ENCODE measurements at places on chromosomes 2 and 18. TPM values are rescaled to one million over a fixed set of nuclear protein-coding genes. Genes with fewer than 3 reads are reported as not detected.

The RAPH1 gene
- 27.6 TPM for total RNA-seq

DNA sequence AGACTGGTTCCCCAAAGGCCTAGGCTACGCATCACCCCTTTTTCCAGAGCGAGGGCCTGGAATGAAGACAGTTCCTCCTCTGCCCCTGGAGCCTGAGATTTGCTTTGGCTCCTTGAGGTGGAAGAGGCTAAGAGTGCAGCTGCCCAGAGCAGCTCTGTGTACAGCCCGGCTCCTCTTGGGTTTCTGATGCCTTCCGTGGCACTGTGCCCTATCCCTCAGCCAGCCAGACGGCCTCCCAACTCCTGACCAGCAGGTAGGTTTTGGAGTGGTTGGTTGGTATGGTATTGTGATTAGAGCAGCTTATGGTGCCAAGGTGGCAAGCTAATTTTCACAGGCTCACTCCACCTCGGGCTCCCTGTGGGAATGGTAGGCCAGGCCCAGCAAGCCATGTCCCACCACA, 112.2 kb downstream of the TANC1 start:
- no peaks in the 10 kb centered on the region for H3K27me3 ChIP-seq
- no peak overlapping the region for H3K27ac ChIP-seq
- no peaks in the 10 kb centered on the region for H3K4me1 ChIP-seq
- H3K4me3 ChIP-seq = no peak overlapping the region

DNA sequence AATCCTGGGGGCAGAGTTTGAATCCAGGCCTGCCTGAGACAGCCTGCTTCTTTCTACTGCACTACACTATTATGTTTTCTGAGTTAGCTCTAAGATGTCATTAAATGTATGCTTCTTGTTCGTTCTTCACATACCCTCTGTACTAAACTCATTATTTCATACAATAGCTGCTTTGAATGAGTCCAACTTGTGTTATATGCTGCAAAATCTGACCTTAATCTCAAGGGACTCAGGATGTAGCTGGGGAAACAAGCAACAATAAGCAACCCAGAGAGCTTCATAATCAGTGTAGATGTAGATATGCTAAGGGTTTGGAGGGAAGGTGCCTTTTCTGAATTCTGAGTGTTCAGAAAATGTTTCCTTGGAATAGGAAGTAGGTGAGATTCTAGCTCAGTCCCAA, 14.4 kb downstream of the FMNL2 start:
- DNase-seq = no peak
- H3K36me3 ChIP-seq = no peaks in the 10 kb centered on the region
- H3K27me3 ChIP-seq = no peaks in the 10 kb centered on the region
- H3K4me3 ChIP-seq = no peak overlapping the region
- no peaks in the 10 kb centered on the region for H3K4me1 ChIP-seq
- no peak overlapping the region for H3K27ac ChIP-seq

DNA sequence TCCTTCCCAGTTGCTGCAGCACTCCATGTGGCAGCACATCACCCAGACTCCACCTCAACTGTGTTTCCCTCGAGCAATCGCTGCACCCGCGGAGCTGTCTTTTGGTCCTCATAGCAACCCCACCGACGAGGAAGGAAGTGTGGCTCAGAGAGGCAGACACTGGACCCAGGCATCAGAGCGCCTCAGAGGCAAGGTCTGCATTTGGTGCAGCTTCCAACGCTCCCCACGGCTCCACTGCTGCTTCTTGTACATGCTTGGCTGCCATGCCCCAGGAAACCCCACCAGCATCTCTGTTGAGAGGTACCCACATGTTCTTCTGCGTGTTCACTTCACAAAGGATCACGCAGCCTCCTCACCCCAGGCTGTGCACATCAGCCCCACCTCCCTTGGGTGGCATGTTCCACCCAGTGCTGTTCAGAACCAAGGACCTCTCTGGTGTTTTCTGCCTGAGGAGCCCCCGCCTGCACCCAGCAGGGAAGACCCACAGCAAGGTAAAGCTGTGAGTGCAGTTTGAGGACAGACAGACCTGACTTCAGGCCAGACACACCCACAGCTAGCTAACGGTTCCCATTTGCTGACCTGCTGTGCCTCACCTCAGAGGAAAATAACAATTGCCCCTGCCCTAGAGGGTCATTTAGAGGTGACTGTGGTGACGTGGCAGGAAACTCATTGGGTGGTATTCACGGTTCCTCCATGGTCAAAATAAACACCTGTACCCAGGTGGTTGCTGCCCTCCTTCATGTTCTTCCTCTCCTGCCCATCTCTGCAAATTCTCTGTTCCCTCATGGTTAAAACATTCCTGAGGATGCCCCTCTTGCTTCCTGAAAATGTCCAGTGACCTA, 326.3 kb upstream of the MYT1L start:
- H3K36me3 ChIP-seq = no peaks in the 10 kb centered on the region
- no peak overlapping the region for H3K27ac ChIP-seq
- no peak overlapping the region for H3K4me3 ChIP-seq
- H3K27me3 ChIP-seq = no peaks in the 10 kb centered on the region

DNA sequence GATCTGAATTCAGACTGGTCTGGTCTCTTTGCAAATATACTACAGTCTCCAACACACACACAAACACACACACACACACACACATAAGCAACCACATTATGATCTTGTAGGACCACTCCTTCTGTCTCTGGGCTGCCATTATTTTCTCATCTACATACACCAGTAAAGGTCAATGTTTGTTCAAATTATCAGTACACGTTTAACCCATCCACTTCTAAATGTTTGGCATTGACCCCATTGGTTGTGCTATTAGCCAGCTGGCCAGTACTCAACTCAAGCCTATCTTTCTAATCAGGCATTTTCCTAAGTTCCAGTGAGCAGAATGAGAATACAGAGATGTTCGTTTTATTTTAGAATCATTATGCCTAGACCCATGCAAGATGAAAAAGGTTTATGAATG, 186.4 kb downstream of the CNTNAP5 start:
- H3K27ac ChIP-seq = no peak overlapping the region
- DNase-seq = no peak
- no peaks in the 10 kb centered on the region for H3K4me1 ChIP-seq
- H3K36me3 ChIP-seq = no peaks in the 10 kb centered on the region
- H3K27me3 ChIP-seq = no peaks in the 10 kb centered on the region

DNA sequence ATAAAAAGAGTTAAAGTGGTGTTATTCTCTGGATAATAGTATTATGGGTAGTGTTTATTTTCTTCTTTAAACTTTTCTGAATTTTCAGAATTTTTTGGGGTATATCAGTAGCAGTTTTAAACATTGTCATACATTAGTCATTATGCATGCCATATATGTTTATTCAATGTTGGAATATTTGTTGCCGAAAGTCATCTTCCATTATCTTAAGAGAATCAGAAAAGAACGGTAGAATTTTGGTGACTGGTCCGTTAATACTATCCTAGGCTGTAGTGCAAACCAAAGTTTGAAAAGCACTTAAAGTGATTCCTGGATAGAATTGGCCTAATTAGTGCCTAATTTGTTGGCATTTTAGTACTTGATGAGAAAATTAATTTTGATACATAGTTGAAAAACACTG, 244.1 kb downstream of the PHLPP1 start:
- H3K27me3 ChIP-seq = no peaks in the 10 kb centered on the region
- no peaks in the 10 kb centered on the region for H3K36me3 ChIP-seq
- no peak for DNase-seq
- H3K4me1 ChIP-seq = no peaks in the 10 kb centered on the region

- H3K4me1 ChIP-seq = no peaks in the 10 kb centered on the region
- H3K36me3 ChIP-seq = no peaks in the 10 kb centered on the region
- H3K4me3 ChIP-seq = no peak overlapping the region
- DNase-seq = no peak
- H3K27me3 ChIP-seq = no peaks in the 10 kb centered on the region
- H3K27ac ChIP-seq = no peak overlapping the region
Observed at GRCh38 chr2:143471550-143471949, 342.3 kb downstream of the ARHGAP15 start.

DNA sequence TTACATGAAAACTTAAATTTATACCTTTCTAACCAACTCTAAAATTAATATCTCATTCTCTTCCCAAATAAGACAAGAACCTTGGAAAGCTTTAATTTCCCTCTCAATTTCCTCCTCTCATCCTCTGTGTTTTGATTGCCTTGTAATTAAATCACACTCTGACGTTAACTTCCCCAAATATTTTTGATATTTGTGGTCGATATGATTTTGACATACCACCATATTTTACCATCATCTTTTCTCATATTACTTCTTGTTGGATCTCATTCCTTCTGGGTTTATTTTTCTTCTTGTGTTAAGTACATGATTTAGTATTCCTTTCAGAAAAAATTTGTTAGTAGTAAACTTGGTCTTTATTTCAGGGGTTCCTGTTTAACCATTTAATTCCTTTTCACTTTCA, 69.6 kb downstream of the RDH14 start:
- no peaks in the 10 kb centered on the region for H3K4me1 ChIP-seq
- no peaks in the 10 kb centered on the region for H3K36me3 ChIP-seq
- H3K27ac ChIP-seq = no peak overlapping the region
- peaks cover 3% of the 10 kb centered on the region for H3K27me3 ChIP-seq
- H3K4me3 ChIP-seq = no peak overlapping the region
